Renal cortical epithelial cell (primary cell): ENCODE measurements at places on chromosomes 16 and 17. TPM values are rescaled to one million over a fixed set of nuclear protein-coding genes. Genes with fewer than 3 reads are reported as not detected.

Gene AHSP
- total RNA-seq = not detected in 2 replicates

Gene SLC9A5
- total RNA-seq = 0.60 and 0.69 TPM in 2 replicates

Gene GPR142
- not detected in 2 replicates for total RNA-seq

DNA sequence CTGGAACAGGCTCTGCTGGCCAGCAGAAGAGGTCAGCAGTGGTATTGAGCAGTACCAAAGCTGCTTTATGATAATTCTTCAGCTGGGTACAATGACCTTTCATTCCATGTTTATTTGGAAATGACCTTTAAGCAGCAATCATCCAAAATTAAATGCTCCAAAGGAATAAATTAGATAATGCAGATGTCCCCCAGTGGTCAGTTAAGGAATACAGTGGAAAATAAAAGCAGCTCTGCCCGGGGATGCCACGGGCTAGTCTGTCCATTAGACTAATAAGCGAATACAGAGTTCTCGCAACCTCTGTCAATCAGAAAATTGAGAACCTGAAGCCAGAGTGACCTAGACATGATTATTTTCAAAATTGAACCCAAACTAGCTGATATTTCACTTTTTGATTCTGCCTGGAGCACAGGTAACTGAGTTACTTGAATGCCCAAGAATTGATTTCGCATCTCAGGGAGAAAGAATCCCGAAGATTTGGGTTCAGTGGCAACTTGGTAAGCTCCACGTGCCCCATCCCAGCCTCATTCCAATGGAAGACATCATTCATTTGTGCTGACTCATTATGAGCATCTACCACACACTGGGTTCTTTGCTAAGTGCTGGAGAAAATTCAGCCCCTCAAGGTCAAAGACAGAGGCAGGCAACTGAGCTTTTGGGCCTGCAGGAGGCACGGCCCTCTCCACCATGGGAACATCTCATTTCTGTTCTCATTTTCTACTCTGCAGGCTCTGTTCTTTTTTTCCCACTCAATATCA lies 34.4 kb upstream of the SLC39A11 start:
- DNase-seq = no peak

- no peak for DNase-seq
Measured at GRCh38 chr17:12489325-12489724, 176.4 kb upstream of the MYOCD start.

GRCh38 chr16:66832190-66832589 lies 1.4 kb upstream of the NAE1 start:
- no peak for DNase-seq

GRCh38 chr17:27741361-27741861 lies 58.9 kb downstream of the NOS2 start:
- DNase-seq = peak; percentile 16

GRCh38 chr17:79495665-79496064 lies 115.2 kb downstream of the RBFOX3 start:
- no peak for DNase-seq

GRCh38 chr16:89921702-89922476 lies 1.3 kb upstream of the TUBB3 start:
- DNase-seq = peak; percentile 88

DNA sequence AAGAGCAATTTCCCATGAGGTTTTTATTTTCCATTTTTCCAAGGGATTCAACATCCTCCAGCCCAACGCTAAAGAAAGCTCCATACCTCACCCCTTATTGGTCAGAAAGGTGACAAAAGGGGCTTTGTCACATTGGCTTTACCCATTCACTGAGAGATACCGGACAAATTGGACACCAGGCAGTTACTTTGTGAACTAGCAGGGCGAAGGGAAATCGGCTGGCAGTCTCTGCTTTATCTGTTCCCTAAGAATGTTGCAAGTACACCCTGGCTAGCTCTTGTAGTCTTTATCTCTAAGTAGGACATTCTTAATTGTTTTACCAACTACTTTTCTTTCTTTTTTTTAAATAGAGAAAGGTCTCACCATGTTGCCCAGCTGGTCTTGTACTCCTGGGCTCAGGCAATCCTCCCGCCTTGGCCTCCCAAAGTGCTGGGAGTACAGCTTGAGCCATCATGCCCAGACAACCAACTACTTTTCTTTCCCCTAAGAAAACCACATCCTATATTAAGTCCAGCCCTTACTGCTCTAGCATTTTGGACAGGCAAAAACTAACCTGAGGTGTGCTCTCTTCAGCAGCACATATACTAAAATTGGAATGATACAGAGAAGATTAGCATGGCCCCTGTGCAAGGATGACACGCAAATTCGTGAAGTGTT lies 16.8 kb downstream of the PRPSAP1 start:
- DNase-seq = no peak

GRCh38 chr16:58123896-58124600 lies 5.1 kb downstream of the CFAP20 start:
- DNase-seq = no peak

- DNase-seq = peak; percentile 45
Measured at GRCh38 chr16:30996985-30997724, 12.1 kb downstream of the HSD3B7 start.
